ENCODE measurements at places on chromosomes 7 and 10. TPM values are rescaled to one million over a fixed set of nuclear protein-coding genes. Genes with fewer than 3 reads are reported as not detected.

Gene TFEC
- total RNA-seq = 16.6 TPM

Gene DNA2
- 9.4 TPM for total RNA-seq

Gene FHIP2A
- 25.3 TPM for total RNA-seq

Gene RASA4B
- 1.4 TPM for total RNA-seq

Gene MET
- 23.1 TPM for total RNA-seq

Gene ITPRID1
- total RNA-seq = 25.0 TPM

Gene TFPI2
- total RNA-seq = 27.7 TPM

Gene HMX3
- total RNA-seq = 2.6 TPM

Gene CPEB3
- 6.3 TPM for total RNA-seq

Gene GPR15LG
- 5.1 TPM for total RNA-seq

Gene SMARCD3
- 59.0 TPM for total RNA-seq

Gene NYAP1
- total RNA-seq = 3.6 TPM

Gene LRRTM3
- total RNA-seq = 6.5 TPM

Gene BTRC
- total RNA-seq = 9.9 TPM

Gene GJD4
- total RNA-seq = 0.48 TPM

Gene ZNF239
- 2.6 TPM for total RNA-seq

Gene C7orf57
- 1.2 TPM for total RNA-seq

Gene HYAL4
- total RNA-seq = 2.6 TPM

Gene TSPAN12
- 6.7 TPM for total RNA-seq

Gene PILRA
- total RNA-seq = not detected

Gene SP4
- 10.8 TPM for total RNA-seq

Gene ZNF365
- 6.3 TPM for total RNA-seq

Gene BTBD16
- total RNA-seq = not detected

Gene MRPL43
- 73.7 TPM for total RNA-seq

Gene SLC26A5
- not detected for total RNA-seq

Gene BHLHA15
- not detected for total RNA-seq

Gene CEP55
- total RNA-seq = 8.7 TPM

Gene OPN4
- total RNA-seq = 0.48 TPM

Gene CDHR1
- total RNA-seq = 1.2 TPM

Gene VPS37D
- 10.1 TPM for total RNA-seq

Gene CALML5
- not detected for total RNA-seq

Gene SORCS1
- 5.8 TPM for total RNA-seq

Gene TMEM225B
- total RNA-seq = not detected

Gene CYP3A5
- 25.8 TPM for total RNA-seq

Gene TEX36
- total RNA-seq = not detected

Gene SEMA3A
- total RNA-seq = 10.4 TPM

Gene LIPF
- total RNA-seq = 5.5 TPM

Gene NPFFR1
- 1.2 TPM for total RNA-seq

Gene PNLIP
- 0.72 TPM for total RNA-seq

Gene ACHE
- not detected for total RNA-seq

Gene IFIT3
- total RNA-seq = 16.1 TPM

Gene ENTPD1
- total RNA-seq = 141 TPM

Gene STEAP1B
- 12.3 TPM for total RNA-seq

Gene DGKI
- total RNA-seq = 76.1 TPM

Gene MGMT
- total RNA-seq = 22.1 TPM

Gene SEPTIN14
- total RNA-seq = 0.72 TPM

Gene SNX13
- total RNA-seq = 78.0 TPM
